Islet precursor cell (in vitro differentiated cells): ENCODE measurements at places on chromosomes 6 and 20.

DNA sequence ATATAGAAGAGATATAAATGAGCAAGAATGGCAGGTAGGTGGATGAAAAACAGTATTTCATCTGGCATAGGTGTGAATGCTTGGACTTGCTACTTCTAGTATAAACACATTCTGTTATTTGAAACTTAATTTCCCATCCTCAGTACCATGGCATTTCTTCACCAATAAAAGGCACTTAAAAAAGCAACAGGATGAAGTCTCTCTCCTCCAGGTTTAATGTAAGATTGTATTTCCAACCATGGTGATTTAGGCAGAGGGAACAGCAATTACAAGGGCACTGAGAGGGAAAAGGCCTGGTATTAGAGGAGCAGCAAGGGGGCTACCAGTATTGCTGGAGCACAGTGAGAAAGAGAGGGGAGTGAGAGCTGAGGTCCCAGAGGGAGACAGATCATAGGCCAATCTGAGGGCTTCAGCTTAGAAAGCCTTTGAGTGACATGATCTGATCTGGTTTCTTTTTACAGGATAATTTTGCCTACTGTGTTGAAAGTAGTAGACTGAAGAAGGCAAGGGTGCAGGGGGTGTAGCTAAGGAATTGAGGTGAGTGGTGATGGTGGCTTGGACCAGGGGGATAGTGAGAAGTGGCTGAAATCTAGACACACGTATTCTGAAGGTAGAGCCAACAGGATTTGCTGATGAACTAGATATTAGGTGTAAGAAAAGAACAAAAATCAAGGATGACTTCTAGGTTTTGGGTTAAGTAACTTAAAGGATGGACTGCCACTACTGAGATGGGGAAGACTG, 67.8 kb upstream of the SMIM29 start:
- DNase-seq, result no peak

DNA sequence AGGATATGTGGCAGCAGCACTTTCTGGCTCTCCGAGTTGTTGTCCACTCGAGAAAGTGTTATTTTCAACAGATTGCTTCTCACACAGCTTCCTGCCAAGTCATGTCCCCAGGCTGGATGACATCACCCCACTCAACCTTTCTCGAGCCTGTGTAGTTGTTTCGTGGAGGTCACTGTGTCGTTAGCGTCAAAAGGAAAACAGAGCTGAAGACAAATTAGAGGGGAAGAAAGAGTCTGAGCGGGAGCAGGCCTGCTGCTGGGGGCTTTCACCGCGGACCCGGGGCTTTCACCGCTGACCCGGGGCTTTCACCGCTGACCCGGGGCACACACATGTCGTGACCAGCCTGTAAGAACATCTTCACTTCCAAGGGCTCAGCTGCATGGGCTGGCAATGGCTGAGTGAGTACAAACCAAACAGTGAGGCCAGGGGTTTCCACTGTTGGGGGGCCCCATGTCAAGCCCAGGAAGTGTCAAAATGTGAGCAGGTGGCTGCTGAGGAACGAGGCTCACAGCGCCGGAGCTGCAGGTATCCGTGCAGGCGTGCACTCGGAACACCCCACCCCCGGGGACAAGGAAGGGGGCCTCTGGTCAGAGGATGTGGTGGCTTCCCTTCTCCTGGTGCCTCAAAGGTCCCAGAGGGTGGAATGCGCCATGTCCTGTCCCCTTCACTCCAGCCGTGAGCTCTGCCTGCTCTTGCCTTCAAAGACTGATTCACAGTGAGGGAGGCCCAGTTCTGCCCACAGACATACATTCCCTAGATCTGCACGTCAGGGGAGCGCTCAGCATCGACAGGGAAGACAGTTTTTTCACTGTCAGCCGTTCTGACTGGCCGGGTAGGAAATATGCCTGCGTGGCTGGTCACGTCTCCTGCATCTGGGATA, 365.9 kb downstream of the TAF4 start:
- peak; percentile 88 for DNase-seq

- DNase-seq, result no peak
Measured at GRCh38 chr6:169843110-169843509, 91.7 kb downstream of the ERMARD start.

DNA sequence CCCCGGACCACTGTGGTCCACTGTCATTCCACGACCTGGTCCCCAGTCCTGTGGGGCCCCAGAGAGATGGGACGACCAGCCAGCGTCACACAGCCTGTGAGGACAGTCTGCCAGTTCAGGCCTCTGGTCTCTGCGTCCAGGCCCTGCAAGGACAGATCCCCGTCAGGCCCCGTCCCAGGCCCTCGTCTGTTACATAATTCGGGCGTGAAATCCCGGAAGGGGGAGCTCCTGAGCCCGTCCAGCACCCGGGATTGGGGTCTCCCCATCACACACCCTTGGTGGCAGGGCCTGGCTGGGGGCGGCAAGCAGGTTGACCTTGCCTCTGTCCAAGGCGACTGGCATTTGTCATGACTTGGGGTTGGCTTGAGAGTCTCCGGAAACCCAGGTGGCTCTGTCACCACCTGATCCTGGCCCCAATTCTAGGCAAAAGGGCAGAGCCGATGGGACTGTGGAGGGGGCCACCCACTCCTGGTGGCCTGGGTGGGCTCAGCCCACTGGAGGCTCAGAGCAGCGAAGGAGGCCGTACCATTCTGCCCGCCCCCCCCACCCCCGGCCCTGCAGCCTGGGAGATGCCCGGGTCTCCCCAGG, 73.8 kb upstream of the GATA5 start:
- no peak for DNase-seq

DNA sequence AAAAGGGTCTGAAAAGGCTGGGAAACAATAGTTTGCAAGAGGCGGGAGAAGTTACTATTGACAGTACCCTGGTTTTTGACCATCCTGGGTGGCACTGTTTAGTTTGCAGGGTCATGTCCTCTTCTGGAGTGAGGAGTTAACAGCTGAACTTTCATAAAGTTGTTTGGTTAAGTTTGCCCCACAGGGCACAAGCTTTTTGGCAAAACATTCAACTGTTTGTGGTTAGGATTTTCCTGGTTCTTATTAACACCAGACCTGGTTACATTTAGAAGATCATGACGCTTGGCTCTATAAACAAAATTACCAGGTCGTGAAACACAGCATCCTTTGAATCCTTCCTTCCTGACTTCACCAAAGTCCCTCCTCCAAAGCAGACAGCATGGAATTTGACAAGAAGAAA, 106.1 kb downstream of the RIN2 start:
- DNase-seq, result no peak

DNA sequence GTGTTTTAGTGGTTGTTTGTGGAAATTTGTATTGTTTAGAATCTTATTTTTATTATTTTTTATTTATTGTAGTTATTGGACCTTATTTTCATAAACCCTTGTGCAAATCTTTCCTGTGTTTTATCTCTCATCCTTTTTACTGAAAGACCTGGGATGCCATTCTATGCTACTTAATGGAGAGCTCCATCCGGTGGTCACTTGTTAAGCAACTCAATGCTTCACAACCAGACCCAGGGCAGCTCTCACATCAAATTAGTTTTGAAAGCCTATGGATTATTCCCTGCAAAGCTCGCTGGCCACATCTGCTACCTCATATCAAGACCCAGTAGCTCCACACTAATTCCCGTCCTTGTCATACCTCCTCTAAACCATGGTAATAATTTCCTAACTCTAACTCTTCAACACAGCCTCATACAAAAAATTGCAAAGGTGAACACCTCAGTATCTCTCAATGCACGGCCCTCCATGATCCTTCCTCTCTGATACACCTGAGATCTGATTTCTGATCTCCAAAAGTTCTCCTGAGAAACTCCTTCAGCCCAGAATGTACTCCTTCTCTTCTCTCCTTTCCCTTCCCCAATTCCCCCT, 296.6 kb upstream of the MANEA start:
- DNase-seq, result no peak

GRCh38 chr6:36109092-36109491, 21.2 kb upstream of the MAPK13 start:
- no peak for DNase-seq

DNA sequence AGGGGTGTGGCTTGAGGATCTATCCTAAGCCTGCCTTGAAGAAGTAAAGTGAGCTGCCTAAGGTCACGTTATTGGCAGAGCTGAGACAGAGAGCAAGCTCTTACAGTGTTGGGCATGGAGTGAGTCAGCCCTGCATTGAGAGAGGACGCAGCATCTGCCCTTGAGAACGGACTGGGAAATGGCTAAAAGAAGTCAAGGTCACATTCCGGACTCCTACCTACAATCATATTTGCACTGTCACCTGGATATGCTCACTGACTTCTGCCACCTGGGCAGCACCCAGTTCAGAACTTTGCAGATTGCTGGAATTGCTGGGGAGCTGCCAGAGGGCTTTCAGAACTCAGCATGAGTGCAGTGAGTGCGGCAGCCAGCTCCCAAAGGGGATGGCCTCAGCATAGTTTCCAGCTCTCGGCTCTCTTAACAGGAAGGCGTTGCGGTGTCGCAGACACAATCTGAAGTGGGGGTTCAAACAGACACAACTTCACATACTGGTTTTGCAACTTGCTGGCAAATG, 199.3 kb upstream of the SGK1 start:
- DNase-seq, result peak; percentile 87

- no peak for DNase-seq
Measured at GRCh38 chr6:86682297-86682696, 255.0 kb upstream of the HTR1E start.

- DNase-seq, result no peak
Measured at GRCh38 chr6:12082368-12082767, 70.3 kb downstream of the HIVEP1 start.

- DNase-seq, result no peak
Measured at GRCh38 chr6:20313960-20314530, 87.6 kb upstream of the E2F3 start.

- DNase-seq, result no peak
Measured at GRCh38 chr6:53032849-53033248, 32.4 kb upstream of the FBXO9 start.

DNA sequence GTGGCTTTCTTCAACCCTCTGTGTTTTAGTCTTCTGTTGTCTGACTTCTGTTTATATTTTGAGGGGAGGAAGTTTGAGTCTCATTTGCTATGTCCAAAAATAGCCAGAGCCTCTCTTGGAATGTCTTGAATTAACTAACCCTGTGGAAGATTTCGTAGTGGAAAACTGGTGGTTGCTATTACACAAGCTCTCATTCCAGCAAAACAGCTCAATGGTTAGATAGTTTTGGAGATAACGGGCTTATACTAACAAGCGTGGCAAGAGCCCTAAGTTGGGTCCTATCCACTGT, 1.6 kb downstream of the CCN2 start:
- DNase-seq, result no peak

DNA sequence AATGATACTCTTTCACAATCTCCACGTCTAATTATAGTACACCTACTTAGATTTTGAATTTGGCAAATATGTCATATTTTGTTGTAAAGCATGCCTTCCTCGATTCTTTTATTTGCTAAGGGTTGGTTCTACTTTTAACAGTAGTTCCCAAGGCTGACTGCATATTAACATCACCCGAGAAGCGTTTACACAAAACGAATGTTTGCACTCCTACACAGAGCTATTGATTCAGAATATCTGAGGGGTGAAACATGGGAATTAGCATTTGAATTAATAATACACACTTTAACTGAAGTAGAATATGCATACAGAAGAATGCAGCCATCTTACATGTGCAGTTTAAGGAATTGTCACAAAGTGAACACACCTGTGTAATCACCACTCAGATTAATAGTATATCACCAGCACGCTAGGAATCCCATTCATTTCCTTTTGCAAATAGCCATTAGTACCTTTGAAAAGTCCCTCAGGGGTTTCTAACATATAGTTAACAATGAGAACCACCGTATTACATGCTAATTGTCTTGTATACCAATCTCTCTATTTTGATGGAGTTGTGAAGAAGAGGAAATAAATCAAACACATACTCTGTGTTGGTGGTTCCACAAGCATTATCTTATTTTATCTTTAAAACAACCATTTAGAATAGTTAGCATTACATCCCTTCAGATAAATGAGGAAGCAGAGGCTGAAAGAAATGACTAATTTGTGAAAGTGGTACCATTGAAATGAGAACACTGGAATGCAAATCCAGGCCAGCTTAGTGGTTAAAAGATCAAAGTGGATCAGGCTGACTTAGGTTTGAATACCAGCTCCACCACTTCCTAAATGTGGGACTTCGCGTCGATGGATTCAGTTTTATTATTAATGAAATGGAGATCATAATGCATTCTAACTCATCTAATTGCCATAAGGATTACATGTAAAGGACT, 317.6 kb downstream of the HDGFL1 start:
- no peak for DNase-seq

DNA sequence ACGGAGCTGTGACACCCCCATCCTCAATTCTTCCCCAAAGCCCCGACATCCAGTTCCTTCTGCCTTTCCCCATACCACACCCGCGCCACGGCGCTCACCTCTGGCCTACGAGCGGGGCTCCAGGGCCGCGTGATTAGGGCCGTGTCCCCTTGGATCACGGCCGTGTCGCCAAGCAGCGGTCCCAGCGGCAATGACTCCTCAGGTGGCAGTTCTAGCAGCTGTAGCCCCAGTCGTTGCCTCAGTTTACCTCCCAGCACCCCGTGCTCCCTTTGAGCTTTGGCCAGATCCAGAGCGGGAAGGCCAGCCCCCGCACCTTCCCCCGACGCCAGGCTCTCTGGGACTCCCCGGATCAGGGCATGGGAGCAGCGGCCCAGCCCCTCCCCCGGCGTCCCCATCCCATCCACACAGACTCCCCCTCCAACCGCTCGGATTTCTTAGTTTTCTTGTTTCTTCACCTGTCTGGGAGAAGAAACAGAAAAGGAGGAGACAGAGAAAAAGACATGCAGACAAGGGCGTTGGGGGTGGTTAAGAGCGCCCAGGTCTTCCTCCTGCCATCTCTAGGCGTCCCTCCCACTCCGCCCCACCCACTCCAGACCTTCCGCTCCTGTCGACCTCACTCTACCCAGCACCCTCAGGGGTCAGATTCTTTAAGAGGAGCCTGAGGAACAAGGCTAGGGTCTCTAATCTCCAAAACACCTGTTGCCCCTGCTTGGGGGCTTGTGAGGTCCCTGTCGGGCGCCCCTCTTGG, at the start of gene DDAH2:
DDAH2 (minus strand) TSS at position 533 of the 748 bp plus-strand sequence; CDS start at position 395, 138 bp downstream.
- DNase-seq, result no peak

DNA sequence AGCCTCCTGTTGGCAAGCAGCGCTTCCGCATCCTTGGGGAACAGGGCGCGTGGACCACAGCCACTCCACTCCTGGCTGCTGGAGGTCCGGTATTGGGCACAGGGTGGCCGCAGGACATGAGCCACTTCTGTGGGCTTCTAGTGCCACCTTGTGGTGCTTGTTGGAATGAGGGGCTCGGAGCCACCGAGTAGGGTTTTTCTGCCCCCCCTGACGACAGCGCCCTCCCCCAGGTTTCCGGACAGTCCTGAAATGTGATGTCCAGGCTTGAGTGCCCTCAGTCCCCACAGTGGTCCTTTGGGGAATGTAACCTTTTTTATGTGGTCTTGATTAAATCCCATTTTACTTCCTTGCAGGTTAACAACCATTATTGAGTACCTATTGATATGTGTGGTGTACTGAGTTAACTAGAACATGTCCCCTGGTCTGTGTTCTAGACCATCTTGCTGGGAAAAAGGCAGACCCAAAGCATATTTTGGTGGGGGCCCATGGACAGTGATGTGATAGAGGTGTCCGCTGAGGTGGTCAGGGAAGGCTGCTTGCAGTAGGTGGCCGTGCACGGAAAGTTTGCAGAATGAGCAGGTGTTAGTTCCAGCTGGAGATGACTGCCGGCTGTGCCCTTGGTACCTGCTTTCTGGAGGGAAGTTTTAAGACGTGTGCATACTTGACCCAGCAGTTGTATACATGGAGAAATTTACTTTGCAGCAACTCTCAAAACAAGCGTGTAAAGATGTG, 70.0 kb downstream of the PTPN1 start:
- DNase-seq, result peak; percentile 85

- no peak for DNase-seq
Measured at GRCh38 chr6:112187736-112188135, 66.6 kb downstream of the LAMA4 start.
